LNCaP clone FGC (cell line): ENCODE measurements at places on chromosomes 2 and 18.

DNA sequence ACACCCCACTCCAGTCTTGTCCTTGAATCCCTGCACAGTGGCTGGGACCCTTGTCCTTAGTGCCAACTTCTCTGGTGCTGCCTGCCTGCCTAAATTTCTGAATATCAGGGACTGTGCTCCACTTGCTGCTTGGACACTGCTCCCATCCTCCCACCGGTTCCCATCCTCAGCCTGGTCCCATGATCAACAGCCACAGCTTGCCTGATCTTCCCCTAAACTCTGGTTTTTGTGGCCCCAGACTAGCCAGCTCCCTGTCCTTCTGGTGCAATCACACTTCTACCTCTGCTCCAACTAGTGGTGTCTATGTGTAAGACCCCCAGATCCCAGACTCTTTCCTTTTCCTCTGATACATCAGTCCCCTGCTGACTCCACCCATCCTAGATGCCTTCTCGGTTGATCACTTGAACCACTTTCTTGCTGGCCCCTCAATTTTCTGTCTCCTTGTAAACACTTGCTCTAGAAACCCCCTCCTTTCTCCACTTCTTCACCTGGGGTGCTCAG, 37.2 kb upstream of the POLE4 start:
- no peak for DNase-seq

DNA sequence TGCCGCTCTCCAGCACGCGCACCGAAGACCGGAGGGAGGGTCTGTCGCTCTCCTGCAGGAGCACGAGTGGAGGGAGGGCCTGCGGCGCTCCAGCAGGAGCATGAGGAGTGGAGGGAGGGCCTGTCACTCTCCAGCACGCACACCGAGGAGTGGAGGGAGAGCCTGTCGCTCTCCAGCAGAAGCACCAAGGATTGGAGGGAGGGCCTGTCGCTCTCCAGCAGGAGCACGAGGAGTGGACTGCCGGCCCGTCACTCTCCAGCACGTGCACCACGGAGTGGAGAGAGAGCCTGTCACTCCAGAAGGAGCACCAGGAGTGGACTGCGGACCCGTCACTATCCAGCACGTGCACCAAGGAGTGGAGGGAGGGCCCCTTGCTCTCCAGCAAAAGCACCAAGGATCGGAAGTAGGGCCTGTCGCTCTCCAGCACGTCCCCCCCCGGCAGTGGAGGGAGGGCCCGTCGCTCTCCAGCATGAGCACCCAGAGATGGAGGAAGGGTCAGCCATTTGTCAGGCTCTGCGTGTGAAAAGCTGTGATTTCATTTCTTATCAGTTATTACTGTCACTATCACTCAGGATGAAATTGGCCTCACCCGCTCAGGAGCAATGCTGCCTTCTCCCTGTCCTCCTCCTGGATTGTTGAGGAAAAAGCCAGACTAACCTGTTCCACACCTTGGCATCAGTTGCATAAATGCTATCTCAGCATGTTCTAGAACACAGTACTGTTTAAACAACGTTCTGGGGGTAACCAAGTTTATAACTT, 35.9 kb downstream of the ADI1 start:
- peak; percentile 60 for DNase-seq

DNA sequence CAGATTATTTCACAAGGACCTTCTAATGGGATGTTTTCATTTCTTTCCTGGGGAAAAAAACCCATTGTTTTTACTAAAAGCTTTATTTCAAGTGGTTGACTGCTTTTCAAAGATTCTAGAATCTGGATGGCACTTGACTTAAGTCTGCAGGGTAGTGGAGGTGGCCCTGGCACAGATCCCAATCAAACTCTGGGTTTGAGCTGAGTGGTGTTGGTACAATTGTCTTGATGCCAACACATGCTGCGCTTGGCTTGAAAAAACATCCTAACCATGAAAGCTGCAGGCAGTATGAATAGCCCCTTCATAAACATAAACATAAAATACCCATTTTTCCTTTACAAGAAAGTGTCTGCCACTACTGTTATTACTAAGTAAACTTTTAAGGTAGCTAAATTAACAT, 3.6 kb downstream of the PAPOLG start:
- no peak for DNase-seq

DNA sequence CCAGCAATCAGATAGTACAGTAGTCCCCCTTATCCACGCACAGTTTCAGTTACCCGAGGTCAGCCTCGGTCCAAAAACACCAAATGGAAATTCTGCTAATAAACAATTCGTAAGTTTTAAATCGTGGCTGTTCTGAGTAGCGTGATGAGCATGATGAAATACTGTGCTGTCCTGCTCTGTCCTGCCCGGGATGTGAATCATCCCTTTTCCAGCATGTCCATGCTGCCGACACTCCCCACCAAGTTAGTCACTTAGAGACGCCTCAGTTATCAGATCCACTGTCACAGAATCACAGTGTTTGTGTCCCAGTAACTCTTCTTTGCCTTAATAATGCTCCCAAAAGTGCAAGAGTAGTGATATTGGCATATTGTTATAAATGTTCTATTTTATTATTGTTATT, 62.1 kb downstream of the MEX3C start:
- DNase-seq = no peak

GRCh38 chr2:219272995-219273394, 6.2 kb upstream of the DNAJB2 start:
- no peak for DNase-seq

DNA sequence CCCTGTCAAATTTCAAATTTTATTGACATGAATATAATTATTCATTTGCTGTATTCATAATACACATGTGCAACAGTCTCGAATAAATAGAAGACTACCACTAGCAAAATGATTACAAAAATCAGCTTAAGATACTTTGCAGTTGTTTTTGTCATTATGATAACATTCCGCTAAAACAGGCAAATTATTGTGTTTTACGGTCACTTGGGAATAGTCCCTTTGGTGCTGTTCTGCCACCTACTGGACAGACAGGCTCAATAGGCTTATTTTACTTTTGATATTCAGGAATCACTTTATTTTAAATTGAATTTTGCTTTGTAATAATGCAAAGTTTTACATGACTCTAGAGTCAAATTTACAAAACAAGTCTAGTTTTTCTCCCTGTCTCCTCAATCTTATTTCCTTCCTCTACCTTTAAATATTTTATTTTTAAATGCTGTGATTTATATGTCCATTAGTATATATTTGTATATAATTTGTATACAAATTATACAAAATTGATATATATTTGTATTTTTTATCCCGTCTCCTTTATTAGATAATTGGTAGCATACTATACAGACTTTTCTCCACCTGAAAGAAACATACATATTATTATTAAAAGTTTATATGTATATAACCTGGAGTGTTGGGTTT, 456.3 kb downstream of the DLGAP1 start:
- no peak for DNase-seq

DNA sequence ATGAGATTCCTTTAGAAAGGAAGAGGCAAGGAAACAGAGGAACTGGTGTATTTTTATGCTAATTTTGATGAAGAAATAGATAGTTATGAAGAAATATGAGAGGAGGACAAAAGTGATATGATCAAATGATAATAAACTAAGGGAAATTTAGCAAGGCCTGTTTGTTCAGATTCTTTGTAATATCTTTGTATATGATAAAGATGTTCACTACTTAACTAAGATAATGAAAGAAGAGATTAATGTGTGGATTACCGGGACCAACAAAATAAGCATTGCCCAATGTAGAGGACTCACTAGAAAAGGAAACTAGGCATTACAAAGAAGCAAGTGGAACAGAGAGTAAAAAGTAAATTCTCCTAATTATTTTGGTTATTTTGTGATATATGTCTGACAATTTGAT, 99.0 kb upstream of the FIGN start:
- no peak for DNase-seq

DNA sequence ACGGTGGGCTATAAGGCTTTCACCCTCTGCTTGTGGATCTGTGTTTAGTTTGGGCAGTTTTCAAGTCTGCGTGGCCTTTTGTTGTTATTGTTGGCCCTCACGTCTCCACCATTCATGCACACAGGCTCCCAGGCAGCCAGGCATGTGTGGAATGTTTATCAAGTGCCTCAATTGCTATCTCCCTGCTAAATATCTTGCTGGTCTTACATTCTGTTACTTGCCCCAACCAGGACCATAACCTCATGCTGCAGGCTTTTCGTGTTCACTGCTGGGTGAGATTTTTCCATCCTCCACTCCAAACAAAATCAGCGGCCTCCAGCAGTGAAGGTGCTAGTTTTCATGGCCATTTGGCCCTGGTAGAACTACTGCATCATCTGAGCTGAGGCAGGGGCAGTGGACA, 63.0 kb upstream of the DSC1 start:
- no peak for DNase-seq

GRCh38 chr2:109341355-109342255, 212.6 kb downstream of the SH3RF3 start:
- DNase-seq = no peak

DNA sequence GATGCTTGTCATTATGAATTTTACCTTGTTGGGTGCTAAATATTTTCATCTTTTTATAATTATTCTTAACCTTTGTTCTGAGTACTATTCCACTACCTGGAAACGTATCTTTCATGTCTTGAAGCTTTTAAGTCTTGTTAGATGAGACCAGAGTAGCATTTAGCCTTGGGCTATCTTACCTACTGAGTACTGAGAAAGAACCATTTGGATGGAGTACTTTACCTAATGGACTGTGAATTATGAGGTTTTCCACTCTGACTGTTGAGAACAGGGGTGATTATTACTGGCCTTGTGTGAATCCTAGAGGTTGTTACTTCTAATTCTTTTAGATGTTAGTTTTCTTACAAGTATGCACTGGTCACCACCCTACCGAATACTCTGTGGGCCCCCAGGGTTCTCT, 63.5 kb downstream of the CCDC102B start:
- no peak for DNase-seq

DNA sequence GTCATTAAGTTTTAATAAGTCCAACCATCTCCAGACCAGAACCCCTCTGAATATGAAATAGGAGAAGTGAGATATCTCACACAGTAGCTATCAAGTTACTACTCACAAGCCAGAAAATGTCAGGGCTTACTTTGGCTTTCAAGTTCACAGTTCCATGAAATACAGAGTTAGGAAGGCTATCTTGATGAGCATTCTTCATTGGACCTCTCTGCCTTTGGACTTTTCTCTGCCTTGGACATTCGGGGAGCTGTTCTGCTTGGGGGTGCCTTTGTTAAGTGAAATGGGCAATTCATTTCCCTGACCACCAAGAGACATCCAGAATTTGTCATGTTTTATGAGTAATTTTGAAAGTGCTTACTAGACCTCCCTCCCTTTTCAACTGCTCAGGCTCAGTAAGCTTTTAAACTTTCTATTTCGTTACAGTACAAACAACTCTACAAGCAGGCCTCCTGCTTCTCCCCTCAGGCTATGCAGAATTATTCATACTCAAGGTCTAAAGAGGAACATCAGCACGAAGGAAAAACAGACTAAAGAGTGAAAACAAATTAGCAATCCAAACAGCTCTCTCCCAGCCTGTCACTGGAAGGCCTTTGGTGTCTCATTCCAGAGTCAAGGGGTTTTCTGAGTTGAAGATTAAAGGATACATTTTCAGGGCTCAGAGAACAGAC, 95.3 kb downstream of the MREG start:
- no peak for DNase-seq

DNA sequence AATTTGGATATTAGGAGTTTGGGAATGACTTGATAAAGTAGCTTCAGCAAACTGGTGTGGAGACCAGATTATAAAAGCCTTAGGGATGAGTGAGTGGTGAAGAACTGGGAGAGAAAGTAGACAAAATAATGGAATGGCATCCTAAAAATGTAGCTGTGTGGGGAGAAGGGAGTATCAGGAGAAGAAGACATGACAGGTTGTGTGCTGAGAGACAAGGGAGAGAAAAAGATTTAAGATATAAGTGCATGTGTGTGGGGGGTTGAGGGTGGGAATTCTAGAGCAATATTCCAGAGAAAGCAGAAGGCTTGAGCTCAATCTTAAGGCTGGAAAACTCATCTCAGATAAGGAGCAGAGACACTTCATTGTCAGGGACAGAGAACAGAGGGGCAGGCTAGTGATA, 159.5 kb downstream of the HNMT start:
- DNase-seq = no peak

GRCh38 chr18:23498877-23499276, 4.4 kb upstream of the RMC1 start:
- DNase-seq = no peak

DNA sequence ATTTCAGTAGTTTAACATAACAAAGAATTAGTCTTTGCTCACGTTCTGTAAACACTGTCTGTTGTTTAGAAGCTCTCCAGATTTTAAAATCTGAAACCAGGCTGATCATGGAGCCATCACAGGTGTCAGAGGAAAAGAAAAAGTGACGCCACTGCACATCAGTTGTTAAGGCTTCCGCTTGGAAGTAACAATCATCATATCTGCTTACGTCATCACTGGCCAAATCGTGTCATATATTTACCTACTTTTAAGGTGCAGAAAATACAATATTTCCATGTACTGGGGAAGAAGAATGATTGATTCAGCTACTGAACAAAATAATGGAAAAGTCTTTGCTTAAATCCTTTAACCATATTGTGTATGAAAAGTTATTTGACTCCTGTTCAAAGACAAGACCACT, 382.6 kb upstream of the MC4R start:
- DNase-seq = no peak

DNA sequence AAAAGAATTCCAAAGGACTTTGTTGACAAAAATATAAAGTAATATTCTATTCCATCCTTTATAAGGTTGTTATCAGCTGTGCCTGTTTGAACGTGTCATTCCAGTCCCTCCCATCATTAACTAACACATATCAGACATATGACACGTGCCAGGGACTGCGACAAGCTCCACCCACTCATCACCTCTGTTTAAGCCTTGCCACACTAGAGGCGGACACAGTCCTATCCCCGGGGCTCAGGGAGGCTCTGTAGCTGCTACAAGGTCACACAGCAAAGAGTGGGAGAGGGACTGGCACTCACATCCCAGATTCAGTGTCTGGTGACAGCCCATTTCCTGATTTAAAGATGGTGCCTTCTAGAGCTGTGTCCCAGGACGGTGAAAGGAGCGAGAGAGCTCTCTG, 30.0 kb downstream of the TBC1D8 start:
- DNase-seq = no peak

GRCh38 chr2:119823734-119824334, 64.1 kb downstream of the PTPN4 start:
- DNase-seq = no peak

- DNase-seq = no peak
These were observed 231.7 kb downstream of the VAPA start for GRCh38 chr18:10145546-10145945.

DNA sequence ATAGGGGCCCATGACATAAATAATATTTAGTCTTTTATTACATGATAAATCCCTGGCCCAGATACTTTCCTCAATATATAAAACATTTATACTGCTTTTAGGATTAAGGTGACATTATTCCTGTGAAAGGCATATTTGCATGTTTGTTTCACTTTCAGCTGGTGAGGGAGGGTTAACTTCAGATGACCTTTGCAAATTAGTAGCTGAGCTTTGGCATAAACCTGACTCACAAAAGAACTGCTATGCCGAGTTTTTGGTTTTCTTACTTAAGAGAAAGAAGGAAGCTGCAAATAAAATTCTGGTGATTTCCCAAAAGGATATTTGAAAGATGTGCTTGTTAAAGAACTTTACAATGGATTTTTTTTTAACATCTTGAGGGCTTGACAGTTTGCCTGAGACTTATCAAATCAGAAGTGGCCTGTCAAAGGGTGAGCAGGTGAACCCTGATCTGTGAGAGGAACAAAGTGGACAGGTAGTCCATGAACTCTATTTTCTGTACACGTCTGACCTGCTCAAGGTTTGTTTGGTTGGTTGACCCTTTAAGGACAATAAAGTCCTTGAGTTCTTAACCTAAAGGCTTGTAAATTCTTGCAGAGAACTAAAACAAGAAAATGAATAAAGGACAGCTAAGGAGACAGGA, 93.5 kb downstream of the FAM124B start:
- no peak for DNase-seq
